ENCODE measurements at places on chromosomes 12 and 14.

DNA sequence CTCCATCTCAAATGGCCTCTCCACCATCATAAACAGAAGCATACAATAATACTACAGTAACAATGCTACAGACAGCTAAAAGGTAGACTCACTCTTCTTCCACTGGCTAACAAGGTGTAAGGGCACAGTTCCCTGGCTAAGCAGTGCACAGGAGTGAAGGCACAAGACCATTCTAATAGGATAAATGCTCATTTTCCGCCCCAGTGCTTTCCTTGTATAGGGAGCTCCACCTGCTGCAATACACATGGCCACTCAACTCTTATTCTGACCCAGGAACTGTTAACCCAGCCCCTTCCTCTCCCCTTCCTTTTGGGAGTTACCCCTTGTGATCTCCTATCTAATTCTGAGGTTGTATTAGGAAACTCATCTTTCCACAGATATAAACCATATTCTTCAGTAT is 124.6 kb downstream of the KCNK10 start:
- no peak for DNase-seq

- no peak for DNase-seq
These were observed 30.0 kb downstream of the HSP90AA1 start for GRCh38 chr14:102056694-102057442.

DNA sequence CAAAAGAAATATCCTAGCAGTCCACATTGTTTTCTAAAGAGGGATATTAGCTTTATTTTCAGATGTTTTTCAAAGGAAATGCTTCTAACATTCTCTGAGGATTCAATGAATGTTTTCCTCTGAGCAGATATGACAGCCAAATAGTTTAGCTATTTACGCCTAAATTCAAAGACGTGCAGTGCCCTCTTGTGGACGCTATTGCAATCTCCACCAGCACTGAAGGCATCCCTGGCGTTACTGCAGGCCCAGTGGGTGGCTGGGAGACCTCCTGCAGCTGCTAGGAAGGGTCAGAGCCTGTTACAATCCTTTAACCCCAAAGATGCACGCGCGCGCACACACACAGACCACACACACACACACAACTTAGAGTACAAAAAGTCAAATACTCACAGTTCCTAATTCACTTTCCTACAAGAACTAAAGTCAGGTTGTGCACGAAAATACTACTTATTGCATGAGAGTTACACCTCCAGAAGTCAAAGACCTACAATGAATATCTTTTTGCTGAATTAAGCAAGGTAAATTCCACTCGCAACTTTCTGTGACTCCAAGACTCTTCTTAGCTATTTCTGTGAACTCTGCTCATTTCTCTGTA is 589.3 kb upstream of the TMEM132C start:
- DNase-seq: peak; percentile 90

- no peak for DNase-seq
These were observed 143.6 kb downstream of the DYRK2 start for GRCh38 chr12:67792185-67792584.

DNA sequence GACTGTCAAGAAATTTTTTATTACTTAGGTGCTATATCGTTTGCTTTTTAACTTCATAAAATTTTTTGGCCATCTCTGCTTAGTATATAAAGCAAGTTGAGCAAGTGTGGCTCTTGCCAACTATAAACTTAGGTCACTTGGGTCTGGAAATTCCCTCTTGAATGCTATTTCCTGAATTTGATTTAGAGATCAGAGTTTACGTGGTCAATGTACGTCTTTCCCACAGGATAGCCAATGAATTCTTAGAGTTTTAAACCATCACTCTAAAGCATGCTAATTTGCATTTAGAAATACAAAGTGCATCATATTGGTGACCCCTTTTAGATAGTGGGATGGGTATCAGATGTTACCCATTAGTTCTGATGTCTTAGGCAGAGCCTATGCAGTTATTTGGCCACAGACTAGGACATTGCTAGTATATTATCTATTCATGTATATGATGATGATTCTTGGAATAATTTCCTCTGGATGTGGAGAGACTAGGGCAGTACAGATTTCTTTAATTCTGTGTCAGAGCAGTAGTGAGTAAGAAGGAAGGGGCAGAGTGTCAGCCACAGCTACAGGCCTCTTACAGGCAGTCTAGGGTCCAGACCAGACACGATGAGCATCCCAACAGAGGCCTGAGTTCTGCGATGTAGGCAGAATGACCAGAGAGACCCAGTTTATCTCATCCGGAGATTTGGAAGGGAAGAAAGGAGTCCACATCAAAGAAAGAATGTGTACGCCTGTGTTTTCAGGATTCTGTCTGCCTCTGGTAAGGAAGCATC is 30.3 kb downstream of the SCN8A start:
- no peak for DNase-seq

GRCh38 chr12:62296001-62296400 is 35.8 kb downstream of the USP15 start:
- DNase-seq: no peak

DNA sequence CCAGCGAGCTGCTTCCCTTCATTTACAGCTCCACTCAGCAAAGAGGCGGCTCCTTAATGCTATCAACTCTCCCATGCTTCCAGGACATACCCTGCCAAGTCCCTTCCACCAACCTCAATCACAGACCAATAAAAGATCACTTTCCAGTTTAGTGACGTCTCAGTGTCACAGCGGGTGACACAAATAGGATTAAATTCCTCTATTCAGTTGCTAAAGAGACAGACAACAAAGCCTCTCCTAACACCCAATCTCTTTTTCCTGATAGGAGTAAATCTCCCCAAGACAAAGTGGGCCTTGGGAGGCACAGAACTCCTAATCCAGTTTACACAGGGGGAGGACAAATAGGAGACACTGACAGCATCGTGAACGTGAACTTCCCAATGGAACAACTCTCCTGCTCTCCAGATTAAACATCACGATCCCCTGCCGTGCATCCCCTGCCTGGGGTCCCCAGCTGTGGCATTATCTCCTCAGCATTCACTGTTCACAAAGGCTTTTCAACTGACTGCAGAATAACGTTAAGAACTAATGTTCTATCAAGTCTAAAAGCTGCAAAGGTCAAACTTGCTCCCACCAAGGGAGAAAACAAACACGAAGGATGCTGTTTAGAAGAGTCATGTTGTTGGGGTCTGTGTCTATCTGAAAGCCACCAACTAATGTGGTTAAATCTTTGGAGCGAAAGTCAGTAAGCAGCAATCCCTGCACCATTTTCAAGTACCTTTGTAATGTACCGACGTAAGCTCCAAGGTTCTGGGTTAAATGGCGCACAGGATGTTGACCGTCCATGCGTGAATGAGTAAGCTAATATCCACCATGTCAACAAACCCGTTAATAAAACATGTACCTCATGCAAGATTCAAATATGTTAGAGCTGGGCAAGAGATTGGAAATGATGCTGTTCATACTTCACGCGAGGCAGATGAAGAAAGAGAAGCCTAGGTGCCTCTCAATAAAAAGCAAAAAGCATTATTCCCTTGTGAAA is 31.5 kb downstream of the TMEM132D start:
- DNase-seq: no peak

- DNase-seq: no peak
These were observed 152.4 kb upstream of the PWP1 start for GRCh38 chr12:107533218-107533617.

Data from head of caudate nucleus (tissue), 42 donors.